H1 (cell line): ENCODE measurements at places on chromosomes 5 and 9. TPM values are rescaled to one million over a fixed set of nuclear protein-coding genes. Genes with fewer than 3 reads are reported as not detected.

Gene FBP1
- total RNA-seq, result 1.0 and 2.2 TPM in 2 replicates

Gene ADAMTS2
- 5.2 and 7.3 TPM in 2 replicates for total RNA-seq

Gene PHYHD1
- 14.1 and 18.1 TPM in 2 replicates for total RNA-seq

Gene CXCL14
- total RNA-seq, result 1.8 and 2.4 TPM in 2 replicates

Gene PCDHA5
- total RNA-seq, result 0.52 and 0.76 TPM in 2 replicates

Gene PDE6A
- total RNA-seq, result not detected in 2 replicates

Gene FBP2
- total RNA-seq, result not detected in 2 replicates

Gene CA9
- total RNA-seq, result 1.3 and 1.4 TPM in 2 replicates

Gene COL15A1
- total RNA-seq, result 0.08 and 0.15 TPM in 2 replicates

Gene HRH2
- 8.1 and 9.3 TPM in 2 replicates for total RNA-seq

Gene PCDHA1
- 0.50 and 0.52 TPM in 2 replicates for total RNA-seq

Gene SHLD3
- total RNA-seq, result 2.9 and 3.2 TPM in 2 replicates

Gene SEMA6A
- total RNA-seq, result 260 and 277 TPM in 2 replicates

Gene OGN
- not detected in 2 replicates for total RNA-seq

Gene ADGRV1
- 62.2 and 62.3 TPM in 2 replicates for total RNA-seq

Gene EIF4E1B
- 0.63 and 0.97 TPM in 2 replicates for total RNA-seq

Gene FOXD4L5
- 0.13 TPM in 1 of 2 replicates, not detected in the other for total RNA-seq

Gene ADCY2
- total RNA-seq, result 122 and 131 TPM in 2 replicates

Gene CHSY3
- total RNA-seq, result 1.4 and 1.8 TPM in 2 replicates

Gene PCDHA7
- total RNA-seq, result 1.6 and 2.7 TPM in 2 replicates

Gene TERT
- total RNA-seq, result 21.0 and 23.1 TPM in 2 replicates

Gene FAM153A
- not detected in 2 replicates for total RNA-seq

Gene SRD5A1
- total RNA-seq, result 36.7 and 42.4 TPM in 2 replicates

Gene OLFML2A
- total RNA-seq, result 11.4 and 11.5 TPM in 2 replicates

Gene ECSCR
- total RNA-seq, result 2.7 and 3.3 TPM in 2 replicates

Gene ANXA2R
- total RNA-seq, result 0.17 and 0.29 TPM in 2 replicates

Gene RNF183
- total RNA-seq, result not detected in 2 replicates

Gene IQGAP2
- 57.7 and 66.0 TPM in 2 replicates for total RNA-seq

Gene COMMD10
- 43.4 and 44.0 TPM in 2 replicates for total RNA-seq

Gene NFIL3
- total RNA-seq, result 11.9 and 13.5 TPM in 2 replicates

Gene GABRG2
- total RNA-seq, result 2.4 and 2.8 TPM in 2 replicates

Gene ABLIM3
- 0.56 and 0.69 TPM in 2 replicates for total RNA-seq

Gene FGFR4
- 74.3 and 88.4 TPM in 2 replicates for total RNA-seq

Gene SV2C
- total RNA-seq, result 0.08 and 0.24 TPM in 2 replicates

Gene TPPP
- 0.65 and 0.93 TPM in 2 replicates for total RNA-seq

Gene PURA
- 2.1 and 2.3 TPM in 2 replicates for total RNA-seq

Gene OR1J4
- total RNA-seq, result not detected in 2 replicates

Gene RFX3
- 19.6 and 22.6 TPM in 2 replicates for total RNA-seq

Gene UGT3A1
- 1.5 and 2.4 TPM in 2 replicates for total RNA-seq

Gene KIAA1191
- total RNA-seq, result 88.0 and 96.4 TPM in 2 replicates

Gene PTGDS
- 2.2 and 2.3 TPM in 2 replicates for total RNA-seq

Gene C9
- total RNA-seq, result not detected in 2 replicates

Gene SAP30L
- total RNA-seq, result 26.3 and 31.5 TPM in 2 replicates

Gene PFN3
- total RNA-seq, result not detected in 2 replicates

Gene ZNF454
- total RNA-seq, result 0.88 and 1.2 TPM in 2 replicates

Gene OR1L8
- not detected in 2 replicates for total RNA-seq

Gene RORB
- total RNA-seq, result 6.5 and 7.1 TPM in 2 replicates

Gene PRR7
- 8.0 and 8.6 TPM in 2 replicates for total RNA-seq

Gene IRX4
- total RNA-seq, result 0.82 and 1.2 TPM in 2 replicates
